ENCODE measurements at places on chromosomes 2 and 18.

DNA sequence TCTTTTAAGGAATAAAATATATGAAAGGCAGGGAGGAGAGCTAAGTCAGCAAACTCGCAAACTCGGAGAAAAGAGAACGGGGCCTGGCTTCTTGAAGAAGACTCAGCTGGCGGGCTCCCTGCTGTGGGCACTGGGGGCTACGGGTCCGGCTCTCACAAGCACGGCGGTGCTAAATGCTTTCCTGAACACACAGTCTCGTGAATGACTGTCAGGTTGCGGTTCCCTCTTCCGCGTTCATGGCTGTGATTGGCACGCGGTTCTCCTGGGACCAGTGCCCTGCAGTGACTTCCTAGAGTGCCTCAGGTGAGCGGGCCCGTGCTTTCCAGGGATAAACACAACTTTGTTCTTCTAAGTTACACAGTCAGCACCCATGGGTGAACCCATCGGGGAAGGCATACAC lies 208.4 kb downstream of the HDAC4 start:
- DNase-seq = no peak

DNA sequence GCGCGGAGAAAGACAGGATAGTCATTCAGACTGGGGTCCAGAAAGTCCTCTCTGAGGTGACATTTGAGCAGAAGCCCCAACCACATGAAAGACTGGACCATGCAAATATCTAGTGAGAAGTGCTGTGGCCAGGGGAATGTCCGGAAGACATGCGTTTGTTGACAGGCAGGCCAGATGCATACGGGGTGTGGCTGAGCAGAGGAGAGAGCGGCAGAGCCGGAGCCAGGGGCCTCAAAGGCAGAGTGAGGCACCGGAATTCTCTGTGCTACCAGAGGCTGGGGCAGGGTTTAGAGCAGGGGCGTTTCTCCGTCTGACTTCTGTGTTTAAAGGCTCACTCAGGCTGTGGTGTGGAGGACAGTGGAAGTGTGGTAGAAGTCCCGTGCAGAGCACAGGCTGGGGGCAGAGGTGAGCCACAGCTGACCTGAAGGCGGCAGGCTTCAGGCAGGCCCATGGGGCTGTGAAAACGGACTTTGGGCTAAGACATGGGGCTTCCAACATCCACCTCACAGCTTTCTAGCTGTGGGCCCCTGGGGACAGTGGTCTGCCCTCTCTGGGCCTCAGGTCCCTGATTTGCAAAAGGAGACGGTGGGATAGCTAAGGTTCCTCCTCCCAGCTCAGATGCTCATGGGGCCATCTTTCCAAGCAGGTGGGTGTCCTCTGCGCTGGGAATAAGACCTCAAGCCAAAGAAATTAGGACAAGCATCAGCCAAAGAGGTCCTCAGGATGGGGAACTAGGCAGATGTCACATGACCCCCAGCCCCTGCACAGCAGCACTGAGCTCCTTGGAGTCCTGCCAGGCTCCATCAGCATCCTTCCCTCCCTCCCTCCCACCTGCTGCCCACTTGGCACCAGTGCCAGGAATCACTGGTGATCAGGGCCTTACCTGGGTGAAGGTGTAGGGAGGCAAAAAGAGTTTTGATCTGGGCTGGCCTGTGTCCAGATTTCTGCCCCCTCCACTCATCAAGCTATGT lies 11.2 kb downstream of the RUFY4 start:
- no peak for DNase-seq

DNA sequence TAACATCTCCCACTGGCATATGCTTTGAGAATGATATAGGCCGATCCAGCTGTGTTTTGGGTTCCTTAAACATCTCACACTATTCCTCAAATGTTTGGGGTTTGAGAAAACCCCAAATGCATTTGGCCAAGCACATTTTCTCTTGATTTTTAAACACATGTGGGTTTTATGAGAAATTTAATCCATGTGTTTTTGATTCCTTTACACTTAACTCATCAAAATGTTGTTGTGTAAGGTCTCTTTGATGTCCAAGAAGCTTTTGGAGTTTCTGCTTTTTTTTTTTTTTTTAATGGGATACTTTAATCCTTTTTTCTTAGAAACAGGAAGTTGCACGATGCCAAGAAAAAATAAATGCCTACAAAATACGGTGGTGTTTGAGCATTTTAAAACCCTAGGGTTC lies 339.8 kb upstream of the TCF4 start:
- no peak for DNase-seq

GRCh38 chr2:223837287-223838061 lies at the start of gene AP1S3:
AP1S3 (minus strand) TSS chr2:223837582; CDS start chr2:223837450, 132 bp downstream.
- DNase-seq = peak; percentile 21

- DNase-seq = no peak
Observed at GRCh38 chr2:38416296-38417036, 39.4 kb upstream of the ATL2 start.

GRCh38 chr2:42938671-42939370 lies 146.4 kb upstream of the HAAO start:
- no peak for DNase-seq

- no peak for DNase-seq
Observed at GRCh38 chr2:151971301-151972051, 127.4 kb downstream of the CACNB4 start.

DNA sequence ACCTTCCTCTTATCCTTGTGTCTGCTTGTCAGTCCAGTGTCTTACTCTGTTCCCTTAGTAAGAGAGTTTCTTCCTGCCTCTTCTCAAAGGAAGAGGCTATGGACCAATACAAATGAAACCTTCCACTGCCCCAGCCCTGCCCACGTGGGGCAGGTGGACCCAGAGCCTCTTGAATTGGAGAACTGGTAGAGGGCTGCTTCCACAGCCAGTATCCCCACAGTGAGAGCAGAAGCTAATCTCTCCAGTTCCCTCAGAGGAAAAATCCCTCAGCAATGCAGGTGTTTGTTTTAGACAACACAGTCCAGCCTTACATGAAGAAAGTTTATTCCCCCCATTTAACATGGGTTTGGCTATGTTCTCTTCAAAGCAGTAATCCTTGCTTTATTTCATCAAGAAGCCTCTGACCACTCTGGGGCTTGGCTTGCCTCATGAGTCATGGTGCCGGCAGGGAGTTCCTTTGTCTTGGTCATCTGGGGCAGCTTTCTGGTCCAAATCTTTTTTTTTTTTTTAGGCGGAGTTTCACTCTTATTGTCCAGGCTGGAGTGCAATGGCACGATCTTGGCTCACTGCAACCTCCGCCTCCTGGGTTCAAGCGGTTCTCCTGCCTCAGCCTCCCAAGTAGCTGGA lies 6.5 kb upstream of the CYBRD1 start:
- DNase-seq = no peak

GRCh38 chr18:47175898-47176575 lies at the start of gene IER3IP1:
IER3IP1 (minus strand) TSS chr18:47176364; CDS start chr18:47176277, 87 bp downstream.
- DNase-seq = peak; percentile 87

DNA sequence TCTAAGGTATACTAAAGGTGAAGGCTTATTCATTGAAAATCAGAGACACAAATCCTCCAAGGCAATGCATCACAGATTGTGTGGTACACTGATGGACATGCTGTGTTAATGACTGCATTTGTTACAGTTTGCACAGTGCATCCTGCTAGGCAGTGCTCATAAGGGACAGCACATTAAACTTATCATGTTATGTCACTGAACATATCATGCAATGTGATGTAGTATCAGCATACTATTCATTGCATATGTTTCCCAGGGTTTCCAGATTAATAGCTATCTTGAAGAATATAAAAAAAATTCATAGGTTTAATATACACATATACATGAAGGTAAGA lies 225.3 kb downstream of the NCKAP5 start:
- DNase-seq = no peak

DNA sequence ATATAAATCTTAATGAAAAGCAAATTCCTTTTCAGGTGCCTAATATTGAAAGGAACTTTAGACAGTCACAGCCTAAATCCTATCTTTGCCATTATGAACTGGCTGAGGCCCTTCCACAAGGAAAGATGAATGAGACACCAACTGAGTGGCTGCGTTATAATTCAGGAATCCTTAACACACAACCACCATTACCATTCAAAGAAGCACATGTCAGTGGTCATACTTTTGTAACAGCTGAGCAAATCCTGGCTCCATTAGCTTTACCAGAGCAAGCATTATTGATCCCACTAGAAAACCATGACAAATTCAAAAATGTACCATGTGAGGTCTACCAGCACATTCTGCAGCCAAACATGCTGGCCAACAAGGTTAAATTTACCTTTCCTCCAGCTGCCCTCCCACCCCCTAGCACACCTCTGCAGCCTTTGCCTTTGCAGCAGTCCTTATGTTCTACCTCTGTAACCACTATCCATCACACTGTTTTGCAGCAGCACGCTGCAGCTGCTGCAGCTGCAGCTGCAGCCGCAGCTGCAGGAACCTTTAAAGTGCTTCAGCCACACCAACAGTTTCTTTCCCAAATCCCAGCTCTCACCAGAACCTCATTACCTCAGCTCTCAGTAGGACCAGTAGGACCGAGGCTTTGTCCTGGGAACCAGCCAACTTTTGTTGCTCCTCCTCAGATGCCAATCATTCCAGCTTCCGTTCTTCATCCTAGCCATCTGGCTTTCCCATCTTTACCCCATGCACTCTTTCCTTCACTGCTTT lies 340.1 kb downstream of the ZNF804A start:
- DNase-seq = no peak

GRCh38 chr2:177478029-177478428 lies 85.5 kb downstream of the AGPS start:
- DNase-seq = no peak

DNA sequence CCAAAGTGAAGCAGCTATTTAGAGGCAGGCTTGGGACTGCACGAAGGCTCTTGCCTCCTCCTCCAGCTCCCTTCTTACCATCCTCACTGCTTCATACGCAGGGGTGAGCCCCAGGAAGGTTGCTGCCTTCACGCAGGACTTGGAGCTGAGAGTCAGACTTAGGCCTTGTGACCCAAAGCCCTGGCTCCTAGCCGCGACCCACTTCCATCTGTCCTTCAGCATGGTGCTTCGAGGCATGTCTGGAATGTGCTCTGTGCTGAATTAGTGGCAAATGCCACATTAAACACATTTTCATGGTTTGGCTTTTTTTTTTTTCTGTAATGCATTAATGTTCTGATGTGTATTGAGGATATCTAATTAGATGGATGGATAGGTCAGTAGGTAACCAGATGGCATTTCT lies 37.5 kb downstream of the ITGB1BP1 start:
- DNase-seq = no peak

GRCh38 chr2:230068016-230068650 lies 591 bp downstream of the SLC16A14 start:
- peak; percentile 46 for DNase-seq

DNA sequence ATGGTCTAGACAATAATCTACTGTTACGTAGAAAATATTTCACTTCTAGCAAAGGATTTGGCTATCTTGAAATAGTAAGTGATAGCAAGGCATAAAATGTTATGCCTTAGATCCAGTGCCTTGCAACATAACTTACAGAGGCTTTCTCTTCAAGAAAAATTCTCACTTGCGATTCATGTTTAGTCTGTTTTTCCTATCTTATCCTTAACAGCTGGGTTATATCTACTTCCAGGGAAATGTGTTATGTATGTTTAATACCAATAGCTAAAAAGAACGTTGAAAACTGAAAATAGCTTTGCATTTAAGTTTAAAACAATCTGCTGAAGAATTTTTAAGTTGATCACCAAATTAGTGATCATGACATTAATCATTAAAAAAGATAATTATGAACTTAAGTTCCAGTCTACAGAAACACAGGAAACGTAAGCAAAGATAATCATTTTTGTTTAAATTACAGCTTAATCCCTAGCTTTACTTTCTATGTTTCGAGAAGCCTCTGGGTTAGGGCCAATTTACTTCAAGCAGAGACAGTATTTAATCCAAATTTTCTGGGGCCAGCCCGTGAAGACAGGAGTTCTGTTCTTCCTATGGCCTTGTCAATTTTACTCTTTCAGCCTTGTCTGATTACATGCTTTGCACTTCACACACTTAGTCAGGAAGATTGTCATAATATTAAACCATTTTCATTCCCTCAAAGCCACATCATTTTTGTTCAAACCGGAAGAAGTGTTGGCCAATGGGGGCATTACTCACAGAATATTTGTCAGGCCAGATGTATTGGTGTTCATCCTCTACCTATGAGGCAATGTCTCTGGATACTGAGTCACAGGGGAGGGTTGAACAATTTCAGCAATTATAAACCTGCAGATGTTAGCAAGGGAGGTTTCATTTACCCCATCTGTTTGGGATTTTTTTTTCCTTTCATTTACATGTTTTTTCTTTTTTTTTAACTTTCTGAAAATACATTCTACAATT lies 1132.9 kb upstream of the ZEB2 start:
- no peak for DNase-seq

DNA sequence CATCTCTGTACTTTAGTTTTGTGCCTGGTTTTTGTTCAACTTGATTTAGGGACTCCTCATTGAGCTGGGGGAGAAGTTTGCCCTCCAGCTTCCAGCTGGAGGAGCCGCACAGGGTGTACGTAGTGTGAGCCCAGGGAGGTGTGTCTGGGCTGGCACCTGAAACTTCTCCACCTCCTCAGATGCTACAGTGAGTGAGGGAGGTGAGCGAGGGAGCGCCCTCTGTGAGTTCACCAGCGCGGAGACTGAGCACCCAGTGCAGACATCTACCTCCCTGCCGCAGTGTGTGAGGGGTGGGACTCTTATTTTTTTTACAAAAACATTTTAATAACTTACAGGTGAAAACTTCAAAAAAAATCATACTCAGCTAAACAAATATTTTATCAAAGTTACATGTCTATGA lies 204.2 kb upstream of the HS6ST1 start:
- DNase-seq = no peak

GRCh38 chr18:68060871-68061270 lies 544.4 kb upstream of the DSEL start:
- DNase-seq = no peak

DNA sequence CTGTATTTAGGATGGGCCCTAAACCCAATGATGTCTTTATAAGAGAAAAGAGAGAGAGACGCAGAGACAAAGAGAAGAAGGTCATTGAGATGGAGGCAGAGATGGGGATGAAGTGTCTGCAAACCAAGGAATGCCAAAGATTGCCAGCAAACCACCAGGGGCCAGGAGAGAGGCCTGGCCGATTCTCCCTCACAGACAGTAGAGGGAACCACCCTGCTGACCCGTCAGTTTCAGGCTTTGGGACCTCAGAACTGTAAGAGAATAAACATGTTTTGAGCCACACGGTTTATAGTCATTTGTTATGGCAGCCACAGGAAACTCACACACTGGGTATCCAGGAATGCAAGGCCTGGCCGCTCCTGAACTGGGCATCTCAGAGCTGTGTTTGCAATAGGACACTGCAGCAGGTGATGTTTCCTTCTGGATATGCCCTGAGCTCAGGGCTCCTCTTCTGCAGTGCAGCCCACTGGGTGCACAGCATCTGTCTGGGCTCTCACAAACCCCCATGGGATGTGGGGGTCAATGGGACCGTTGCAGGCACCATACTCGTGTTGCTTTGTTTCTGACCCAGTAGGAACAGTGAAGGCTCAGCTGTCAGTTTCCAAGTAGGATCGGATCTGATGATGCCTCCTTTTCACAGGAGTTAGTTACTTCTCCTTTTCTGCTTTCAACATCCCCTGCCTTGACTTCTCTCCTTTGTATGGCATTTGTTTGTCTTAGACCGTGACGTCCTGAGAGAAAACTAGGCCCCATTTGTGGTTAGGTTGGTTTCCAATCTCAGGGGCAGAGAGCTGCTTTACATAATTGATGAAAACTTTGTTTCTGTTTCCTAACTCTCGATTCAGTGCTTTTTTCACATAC lies 20.8 kb downstream of the PTPN18 start:
- DNase-seq = no peak
